ENCODE measurements at places on chromosomes 16 and 17. TPM values are rescaled to one million over a fixed set of nuclear protein-coding genes. Genes with fewer than 3 reads are reported as not detected.
A peak's percentile ranks its signal among the peaks of the same experiment; 100 is the strongest.

- no peak for DNase-seq
Measured at GRCh38 chr16:8929086-8929748, 34.5 kb downstream of the USP7 start.

GRCh38 chr17:36475346-36475970 is 11.0 kb upstream of the ZNHIT3 start:
- DNase-seq, result no peak

DNA sequence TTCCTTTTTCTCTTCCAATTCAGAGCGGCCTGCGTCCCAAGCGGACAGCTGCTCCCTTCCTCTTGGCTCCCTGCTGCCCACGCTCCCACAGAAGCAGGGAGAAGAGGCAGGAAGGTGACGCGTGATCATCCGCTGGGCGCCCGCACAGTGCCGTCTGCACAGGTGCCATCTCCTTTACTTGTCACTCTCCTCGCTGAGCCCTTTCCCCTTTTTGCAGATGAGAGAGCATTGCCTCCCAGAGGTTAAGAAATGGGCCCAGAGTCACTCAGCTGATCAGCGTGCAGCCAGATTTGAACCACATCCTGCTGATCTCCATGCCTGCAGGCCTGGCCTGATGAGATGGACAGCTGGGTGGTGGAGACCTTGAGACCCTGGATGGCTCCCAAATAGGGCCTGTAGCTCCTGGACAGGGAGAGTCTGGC is 299.8 kb downstream of the SEC14L1 start:
- no peak for DNase-seq

DNA sequence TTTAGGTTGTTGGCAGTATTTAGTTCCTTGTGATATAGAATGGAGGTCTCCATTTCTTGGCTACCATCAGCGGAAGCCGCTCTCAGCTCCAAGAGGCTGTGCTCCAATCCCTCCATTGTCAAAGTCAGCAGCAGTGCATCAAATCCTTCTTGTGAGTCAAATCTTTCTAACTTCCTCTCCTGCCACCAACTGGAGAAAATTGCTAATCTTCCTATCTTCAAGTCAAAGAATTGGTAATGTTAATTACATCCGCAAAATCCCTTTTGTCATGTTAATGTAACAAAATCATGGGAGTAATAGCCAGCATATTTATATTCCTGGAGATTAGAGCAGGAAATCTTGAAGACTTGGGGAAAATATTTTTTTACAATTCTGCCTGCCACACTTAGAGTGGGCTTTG is 436.4 kb upstream of the DYNLRB2 start:
- peak; percentile 9 for DNase-seq

- DNase-seq, result no peak
Measured at GRCh38 chr16:88306860-88307545, 75.8 kb upstream of the ZNF469 start.

GRCh38 chr17:36511216-36511615 is 23.5 kb downstream of the MYO19 start:
- no peak for DNase-seq

DNA sequence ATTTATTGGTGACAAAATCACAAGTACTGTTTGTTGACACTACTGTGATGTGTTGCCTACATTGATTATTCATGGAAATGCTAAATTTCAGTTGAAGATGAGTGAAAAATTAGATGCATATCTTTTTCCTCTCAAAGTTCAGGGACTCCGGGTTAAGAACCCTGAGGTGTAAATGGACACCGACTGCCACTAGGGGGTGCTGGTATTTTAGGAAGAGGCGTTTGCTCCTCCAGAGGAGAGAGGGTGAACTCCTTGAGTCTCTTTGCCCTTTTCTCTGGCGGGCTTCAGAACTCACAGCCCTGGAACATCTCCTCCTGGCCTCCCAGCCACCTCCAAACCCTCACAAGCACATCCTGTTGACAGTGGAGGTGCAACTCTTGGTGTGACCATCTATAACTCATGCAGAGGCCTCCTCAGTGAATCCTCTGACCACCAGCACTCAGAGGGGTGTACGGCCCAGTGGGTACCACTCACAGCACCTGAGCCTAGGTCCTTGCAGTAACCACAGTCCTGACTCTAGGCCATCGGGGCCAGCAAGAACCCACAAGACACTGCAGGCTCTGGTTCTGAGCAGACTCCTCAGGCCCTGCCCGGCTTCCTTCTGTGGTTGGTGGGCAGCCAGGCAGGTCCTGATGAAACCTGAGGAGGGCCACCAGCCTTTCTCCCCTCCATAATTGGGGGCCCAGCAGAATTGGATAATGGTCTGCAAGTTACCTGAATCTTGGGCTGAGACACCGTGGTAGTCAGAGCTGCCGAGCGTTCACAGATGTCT is 26.2 kb upstream of the PIK3R5 start:
- peak; percentile 95 for DNase-seq

DNA sequence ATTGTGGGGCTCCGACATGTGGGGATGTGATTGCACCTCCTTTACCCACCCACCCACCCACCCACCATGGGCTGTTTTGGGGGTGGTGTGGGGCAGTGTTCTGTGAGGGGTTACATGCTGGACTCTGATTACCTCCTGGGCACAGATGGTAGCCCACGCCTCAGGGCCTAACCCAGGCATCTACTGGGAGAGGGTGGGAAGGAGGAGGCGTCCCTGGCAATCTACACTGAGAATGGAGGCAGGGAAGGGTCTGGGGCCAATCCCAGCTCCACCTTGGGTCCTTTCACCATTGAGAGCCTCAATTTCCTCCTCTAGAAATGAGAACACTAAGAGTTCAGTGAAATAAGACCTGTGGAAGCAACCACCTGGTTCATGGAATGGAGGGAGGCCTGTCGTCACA is 11.7 kb upstream of the DOK4 start:
- no peak for DNase-seq

DNA sequence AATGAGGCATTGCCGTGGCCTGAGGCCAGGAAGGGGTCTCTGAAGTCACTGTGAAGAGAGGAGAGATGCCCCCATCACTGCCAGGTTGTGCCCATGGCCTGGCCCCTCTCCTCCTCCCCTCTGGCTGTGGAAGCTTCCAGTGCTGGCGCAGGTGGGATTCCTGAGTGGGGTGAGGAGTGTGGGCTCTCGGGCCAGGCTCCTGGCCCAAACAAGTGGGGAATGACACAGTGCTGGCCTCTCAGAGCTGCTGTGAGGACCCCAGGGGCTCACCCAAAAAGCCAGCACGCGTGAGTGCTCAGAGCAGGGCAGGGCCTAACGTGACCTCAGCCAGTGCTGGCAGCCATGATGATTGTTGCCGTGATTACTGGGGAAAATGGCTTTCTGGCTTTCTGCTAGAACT is 53.5 kb upstream of the MTSS2 start:
- DNase-seq, result no peak

GRCh38 chr16:52872731-52873130 is 180.0 kb downstream of the CHD9NB start:
- no peak for DNase-seq

DNA sequence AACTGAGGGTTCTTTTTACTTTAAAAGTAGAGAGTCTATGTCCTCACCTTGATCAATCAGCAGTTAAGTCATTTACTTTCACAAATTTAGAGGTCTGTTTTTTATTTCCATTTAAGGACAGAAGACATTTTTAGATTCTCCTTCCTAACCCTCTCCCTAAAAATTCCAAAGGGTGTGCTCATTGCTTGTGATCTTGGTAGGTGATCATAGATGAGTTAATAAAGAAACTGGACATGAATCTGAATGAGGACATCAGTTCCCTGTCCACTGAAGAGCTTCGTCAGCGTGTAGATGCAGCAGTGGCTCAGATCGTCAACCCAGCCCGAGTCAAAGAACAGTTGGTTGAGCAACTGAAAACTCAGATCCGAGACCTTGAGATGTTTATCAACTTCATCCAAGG is 8.8 kb downstream of the RUNDC1 start:
- DNase-seq, result no peak

Gene KRTAP4-11
- not detected for polyA plus RNA-seq

Gene C16orf96
- 0.09 TPM for polyA plus RNA-seq

Gene HSD11B2
- polyA plus RNA-seq, result 14.8 TPM

Gene KRTAP4-1
- polyA plus RNA-seq, result not detected

GRCh38 chr17:56630202-56630601 is 36.7 kb downstream of the NOG start:
- no peak for DNase-seq

- no peak for DNase-seq
Measured at GRCh38 chr17:71440513-71440912, 680.3 kb upstream of the SOX9 start.

Gene KRT24
- polyA plus RNA-seq, result not detected

Gene PITPNM3
- 0.68 TPM for polyA plus RNA-seq

GRCh38 chr16:51640196-51640595 is 489.1 kb upstream of the SALL1 start:
- DNase-seq, result peak; percentile 39

Gene CLEC19A
- 0.26 TPM for polyA plus RNA-seq

- DNase-seq, result no peak
Measured at GRCh38 chr16:85258629-85259028, 146.4 kb upstream of the CIBAR2 start.

- no peak for DNase-seq
Measured at GRCh38 chr17:18042983-18043382, 3.8 kb downstream of the GID4 start.

DNA sequence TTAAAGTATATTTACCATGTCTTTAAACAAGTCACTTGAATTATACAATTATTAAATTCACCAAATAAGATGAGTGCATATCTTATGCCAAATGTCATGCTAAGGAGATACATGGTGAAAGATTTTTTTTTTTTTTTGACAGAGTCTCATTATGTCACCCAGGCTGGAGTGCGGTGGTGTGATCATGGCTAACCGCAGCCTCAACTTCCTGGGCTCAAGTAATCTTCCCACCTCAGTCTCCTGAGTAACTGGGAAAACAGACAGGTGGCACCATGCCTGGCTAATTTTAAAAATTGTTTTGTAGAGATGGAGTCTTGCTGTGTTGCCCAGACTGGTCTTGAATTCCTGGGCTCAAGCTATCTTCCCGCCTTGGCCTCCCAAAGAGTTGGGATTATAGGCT is 149.0 kb upstream of the GOT2 start:
- no peak for DNase-seq

DNA sequence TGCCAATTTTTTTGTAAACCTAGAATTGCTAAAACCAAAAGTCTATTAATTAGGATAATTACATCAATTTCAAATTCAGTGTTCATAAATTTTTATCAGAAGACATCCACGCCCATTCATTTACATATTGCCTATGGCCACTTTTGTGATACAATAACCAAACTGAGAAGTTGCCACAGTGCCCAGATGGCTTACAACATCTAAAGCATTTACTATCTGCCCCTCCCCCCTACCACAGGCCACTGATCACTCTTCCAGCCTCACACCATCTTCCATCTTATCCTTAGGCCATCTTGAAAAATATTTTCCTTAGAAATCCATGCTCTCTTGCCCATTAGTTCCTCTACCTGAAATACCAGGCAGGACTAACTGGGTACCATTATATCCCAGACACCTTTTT is 6.3 kb upstream of the PRKAR1A start:
- no peak for DNase-seq

Gene PRSS36
- 0.91 TPM for polyA plus RNA-seq

DNA sequence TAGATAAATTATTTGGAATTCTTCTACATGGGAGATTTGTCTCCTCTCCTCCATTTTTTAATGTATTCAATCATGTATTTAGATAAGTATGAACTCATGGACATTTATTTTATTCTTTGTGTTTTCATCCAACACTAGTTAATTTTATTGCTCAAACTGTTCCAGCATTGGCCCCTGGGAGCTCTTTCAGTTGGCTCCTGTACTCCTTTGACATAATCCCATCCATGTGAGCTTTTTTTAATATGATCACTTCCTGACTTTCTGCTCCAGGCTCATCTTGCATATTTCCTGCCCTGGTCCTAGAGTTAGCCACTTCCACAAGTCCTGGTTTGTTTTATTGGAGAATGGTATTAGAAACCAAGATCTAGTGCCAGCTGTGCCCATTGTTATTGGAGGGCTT is 419.0 kb upstream of the CDH11 start:
- DNase-seq, result no peak

GRCh38 chr17:78379131-78379491 is 662 bp downstream of the PGS1 start:
- DNase-seq, result no peak

Gene SIAH1
- 42.0 TPM for polyA plus RNA-seq

Gene TPSD1
- polyA plus RNA-seq, result not detected

Gene MBTPS1
- polyA plus RNA-seq, result 18.1 TPM

GRCh38 chr17:20008242-20009051 is 712 bp upstream of the SPECC1 start:
- DNase-seq, result peak; percentile 73

DNA sequence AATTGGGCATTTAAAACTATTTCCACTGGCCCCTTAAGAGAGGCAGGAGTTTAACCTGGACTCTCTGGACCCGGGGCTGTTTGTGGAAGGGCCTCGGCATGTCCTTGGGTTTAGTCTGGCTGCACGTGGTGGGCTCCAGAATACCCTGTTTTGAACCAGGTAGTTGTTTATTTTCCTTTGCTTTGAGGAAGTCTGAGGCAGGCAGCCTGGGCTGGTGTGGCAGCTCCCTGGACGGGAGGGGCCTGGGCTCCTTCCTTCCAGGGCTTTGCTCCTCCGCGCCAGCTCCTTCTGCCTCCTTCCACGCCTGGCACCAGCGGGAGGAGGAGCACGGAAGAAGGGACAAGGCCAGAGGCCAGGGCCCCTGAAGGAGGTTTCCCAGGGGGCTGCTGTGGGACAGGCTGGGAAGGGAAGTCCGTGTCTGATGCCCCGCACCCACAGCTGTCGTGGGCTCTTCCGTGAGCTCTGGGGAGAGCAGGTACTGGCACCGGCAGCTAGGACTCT is 15.5 kb downstream of the BANP start:
- DNase-seq, result no peak

- peak; percentile 44 for DNase-seq
Measured at GRCh38 chr17:19343671-19344151, 18.8 kb downstream of the B9D1 start.

DNA sequence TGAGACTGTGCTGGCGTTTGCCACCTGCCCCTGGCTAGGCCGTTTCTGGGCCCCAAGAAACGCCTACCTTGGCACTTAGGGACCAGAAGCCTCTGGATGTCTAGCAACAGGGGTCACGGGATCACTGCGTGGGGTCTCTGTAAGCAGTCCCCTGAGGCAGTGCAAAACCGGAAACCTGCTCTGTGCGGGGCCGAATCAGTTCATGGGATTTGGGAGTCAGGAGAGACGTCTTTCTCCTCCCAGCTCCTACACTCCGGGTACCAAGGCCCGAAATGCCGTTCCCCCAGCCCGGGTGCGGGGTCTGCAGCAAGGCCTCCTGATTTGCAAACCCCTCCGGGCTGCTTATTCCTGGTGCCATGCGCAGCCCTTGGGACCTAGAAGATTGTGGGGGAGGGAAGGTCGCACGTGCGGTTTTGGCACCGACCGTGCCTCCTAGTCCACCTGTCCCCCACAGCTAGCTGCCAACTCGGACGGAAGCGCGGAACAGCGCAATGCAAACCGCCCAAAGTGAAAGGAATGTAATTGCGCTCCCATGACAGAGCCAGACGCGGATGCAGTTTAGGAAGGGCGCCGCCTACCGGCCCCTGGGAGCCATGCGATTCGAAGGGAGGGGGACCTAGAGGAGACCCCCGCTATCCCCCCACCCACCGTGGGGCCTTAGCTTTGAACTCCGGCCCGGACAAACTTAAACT is 6.5 kb downstream of the IRX5 start:
- peak; percentile 94 for DNase-seq

GRCh38 chr16:83744441-83744981 is 63.3 kb upstream of the HSBP1 start:
- no peak for DNase-seq
